ENCODE measurements at places on chromosomes 1 and 21.

DNA sequence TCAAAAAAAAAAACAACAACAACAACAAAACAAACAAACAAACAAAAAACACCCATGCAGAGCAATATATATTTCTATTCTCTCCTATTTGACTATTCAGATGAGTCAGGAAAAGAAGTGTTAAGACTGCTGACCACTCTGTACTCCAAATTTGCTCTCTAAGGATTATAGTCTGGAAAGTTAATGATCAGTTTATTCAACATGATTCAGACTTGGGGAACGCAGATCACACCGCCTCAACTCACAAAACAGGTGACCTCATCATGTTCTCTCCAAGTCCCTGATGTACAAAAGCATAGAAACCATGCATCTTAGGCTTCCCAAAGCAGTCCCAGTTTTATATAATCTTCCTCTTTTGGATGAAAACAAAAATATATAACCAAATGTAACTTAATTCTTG is 51.9 kb upstream of the PRRC2C start:
- no peak for DNase-seq

GRCh38 chr1:106049595-106049994 is 1006.9 kb upstream of the PRMT6 start:
- no peak for DNase-seq

GRCh38 chr1:216387782-216388181 is 35.5 kb downstream of the USH2A start:
- no peak for DNase-seq

GRCh38 chr1:67148516-67149178 is 13.9 kb upstream of the C1orf141 start:
- no peak for DNase-seq

DNA sequence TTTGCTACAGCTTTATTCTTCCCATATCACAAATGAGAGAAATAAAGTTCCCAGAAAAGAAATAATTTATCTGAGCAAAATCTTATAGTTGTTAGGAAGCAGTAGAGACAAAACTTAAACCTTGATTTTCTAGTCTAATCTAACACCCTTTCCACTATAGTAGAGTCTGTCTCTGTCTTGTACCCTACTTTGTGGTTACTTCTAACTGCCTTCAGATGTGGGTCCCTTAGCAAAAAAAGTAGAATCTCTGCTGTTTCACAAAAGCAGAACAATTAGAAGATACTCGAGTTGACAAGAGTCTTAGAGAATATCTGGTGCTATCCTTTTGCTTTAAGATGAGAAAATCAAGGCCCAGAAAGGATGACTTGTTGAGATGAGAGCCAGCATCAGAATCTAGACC is 48.1 kb upstream of the FGGY start:
- no peak for DNase-seq

DNA sequence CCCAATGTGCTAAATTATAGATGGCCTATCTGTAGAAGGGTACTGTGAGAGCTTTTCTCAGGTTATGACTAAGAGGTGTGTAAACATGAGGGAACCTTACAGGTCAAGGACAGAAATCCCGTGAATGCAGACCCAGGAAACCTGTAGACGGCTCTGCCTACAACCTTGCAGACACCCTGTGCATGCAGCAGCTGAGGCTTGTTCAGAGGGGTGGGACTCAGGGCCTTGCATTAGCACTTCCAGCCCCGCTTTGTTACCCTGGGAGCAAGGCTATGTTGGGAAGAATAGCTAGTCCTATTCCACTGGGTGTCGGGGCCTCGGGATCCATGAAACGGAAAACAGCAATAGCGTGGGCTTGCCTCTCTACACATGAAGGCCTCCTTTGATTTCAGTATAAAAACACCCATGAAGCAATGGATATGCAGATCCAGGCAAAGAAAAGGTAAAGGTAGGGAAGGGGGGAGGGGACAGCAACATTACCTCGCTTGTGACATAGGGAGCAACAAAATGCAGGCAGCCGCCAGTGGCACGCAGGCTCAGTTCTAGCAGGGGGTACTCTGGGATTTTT is 9.5 kb upstream of the NDUFS5 start:
- no peak for DNase-seq

DNA sequence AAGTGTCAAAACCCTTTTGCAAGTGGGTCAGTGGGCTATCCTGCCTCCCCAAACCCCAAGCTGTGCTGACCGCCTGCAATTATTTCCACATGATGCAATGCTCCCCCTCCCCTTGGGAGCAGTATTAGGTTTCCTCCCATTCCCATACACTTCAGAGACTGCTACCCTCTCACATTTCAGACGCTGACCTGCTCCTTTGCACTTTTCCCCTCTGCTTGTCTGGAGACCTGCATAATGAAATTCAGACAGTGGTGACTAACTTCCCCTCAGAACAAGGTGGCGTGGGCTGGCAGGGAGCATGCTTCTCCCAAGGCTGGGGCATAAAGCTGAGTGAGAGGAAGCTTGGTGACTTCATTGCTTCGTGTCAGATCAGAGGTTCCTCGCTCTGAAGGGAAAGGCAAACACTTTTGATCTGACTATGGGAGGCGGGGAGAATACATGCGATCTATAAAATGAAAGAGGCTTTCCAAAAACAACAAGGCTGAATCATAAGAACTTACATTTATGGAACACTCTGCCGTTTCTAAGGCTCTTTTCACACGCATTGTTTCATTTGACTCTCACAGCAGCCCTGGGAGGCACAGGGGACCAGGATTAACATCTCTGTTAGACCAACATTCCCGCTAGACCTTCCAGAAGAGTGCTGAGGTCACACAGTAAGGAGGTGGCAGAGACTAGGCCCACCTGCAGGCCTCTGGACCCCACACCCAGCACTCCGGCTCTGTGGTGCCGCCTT is 27.5 kb upstream of the ROR1 start:
- DNase-seq: no peak

DNA sequence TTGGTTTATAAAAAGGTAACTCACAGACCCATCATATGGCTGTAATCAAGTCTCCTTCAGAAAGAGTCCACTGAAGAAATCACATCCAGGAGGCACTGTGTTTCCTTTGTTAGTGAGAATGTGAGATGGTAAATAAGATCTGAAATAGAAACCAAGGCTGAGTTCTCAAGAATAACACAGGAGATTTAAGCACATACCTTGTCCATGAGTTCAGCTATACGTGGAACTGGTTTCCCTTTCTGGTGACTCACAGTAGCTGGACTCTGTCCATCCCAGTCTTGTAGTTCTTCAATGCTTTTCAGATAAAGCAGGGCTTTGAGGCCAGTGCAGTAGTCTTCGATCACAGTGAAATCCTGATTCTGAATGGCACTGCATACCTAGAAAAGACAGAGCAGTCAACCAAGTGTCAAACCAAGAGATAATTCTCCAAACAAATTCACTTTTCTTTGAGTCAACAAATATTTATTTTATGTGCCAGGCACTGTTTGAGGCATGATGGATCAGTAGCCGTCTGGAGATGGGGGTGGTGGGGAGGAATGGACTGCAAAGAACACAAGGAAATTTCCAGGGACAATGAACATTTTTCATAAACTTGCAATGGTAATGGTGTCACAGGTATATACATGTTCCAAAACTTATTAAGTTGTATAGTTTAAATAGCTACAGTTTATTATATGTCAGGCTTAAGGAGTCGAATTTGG is 471.4 kb downstream of the PTBP2 start:
- DNase-seq: no peak

DNA sequence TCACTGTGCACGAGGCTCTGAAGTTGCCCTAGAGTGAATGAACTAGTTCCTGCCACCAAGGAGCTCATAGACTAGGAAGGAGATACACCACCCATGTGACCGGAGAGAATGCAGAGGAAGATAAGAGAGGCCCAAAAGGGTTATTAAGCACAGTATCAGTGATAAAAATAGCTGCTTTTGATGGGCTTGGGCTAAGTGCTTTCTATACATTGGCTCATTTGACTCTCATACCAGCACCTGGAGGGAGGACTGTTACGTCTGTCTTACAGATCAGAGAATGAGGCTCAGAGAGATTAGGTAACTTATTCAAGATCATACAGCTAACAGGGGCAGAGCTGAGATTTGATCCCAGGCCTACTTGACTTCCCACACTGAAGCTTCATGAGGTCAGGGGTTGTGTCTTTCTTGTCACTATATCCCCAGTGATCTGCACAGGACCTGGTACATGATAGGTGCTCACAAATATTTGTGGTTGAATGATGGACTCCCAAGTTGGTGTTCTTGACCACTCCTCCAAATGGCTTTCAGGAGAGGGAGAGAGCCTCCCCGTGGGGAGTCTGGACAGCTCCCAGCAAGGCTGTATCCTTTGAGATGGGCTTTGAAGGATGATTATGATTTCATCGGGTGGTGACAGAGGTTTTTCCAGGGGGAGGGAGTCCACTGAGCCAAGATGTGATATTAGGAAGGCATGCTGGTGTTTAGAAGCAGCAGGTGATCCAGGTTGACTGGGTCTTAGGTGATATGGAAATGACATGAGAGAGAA is 14.4 kb downstream of the PPFIA4 start:
- DNase-seq: no peak

DNA sequence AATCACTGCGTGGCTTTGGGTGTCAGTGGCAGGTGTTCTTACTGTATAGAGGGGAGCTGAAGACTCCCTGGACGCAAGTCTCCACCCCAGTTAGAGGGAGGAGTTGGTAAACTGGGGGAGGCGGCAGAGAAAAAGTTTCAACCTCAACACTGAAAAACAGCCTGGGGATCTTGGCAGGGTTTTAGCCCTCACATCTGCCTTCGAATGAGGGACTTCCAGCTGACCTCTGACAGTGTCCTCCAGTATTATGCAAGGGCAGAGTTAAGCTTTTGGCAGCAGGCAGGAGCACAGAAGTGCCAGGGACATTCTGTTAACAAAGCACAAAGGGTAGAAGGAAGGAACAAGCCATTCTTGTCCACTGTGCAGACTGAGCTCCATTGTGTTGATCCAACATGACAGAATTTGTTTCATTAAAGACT is 41.2 kb upstream of the RAB4A start:
- no peak for DNase-seq

GRCh38 chr21:43937891-43938309 is 72.9 kb downstream of the AGPAT3 start:
- no peak for DNase-seq

DNA sequence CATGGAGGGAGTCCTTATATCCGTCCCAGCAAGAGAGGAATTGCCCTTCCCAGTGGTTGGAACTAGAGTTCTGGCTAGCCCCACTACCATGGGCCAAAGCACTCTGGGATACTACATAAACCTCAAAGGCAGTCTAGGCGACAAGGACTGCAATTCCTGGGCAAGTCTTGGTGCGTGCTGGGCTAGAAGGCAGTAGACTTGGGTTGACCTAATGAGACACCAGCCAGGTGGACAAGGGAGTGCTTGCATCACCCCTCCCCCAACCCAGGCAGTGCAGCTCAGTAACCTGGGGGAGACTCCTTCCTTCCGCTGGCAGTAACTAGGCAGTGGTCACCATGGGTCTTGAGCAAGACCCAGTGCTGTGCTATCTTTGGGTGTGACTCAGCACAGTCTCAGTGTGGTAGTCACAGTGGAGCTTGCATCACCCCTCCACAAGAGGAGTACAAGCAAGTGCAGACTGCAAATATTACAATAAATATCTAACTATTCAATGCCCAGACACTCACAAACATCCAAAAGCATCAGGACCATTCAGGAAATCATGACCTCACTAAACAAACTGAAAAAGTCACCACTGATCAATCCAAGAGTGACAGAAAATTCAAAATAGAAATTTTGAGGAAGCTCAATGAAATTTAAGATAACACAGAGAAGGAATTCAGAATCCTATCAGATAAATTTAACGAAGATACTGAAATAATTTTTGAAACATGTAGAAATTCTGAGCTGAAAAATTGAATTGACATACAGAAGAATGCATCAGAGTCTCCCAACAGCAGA is 84.7 kb upstream of the LYPLAL1 start:
- no peak for DNase-seq

DNA sequence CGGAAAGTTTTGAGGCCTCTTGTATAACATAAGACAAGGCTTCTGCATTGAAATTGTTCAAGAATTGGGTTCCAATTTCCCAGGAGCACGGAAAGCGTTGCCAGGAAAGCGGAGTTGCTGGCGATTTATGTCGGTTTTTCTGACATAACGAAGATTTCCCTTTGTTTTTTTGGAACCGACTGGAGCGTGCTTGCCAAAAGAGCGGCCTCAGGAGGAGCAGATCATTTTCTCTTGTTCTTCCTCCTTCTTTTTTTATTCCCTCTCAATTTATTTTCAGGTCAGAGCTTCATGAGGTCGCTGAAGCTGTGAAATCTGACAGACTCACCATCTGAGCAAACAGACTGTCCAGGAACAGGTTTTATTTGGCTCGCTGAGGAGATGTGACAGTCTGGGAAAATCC is 275.5 kb downstream of the CAMTA1 start:
- no peak for DNase-seq

GRCh38 chr1:153881751-153882150 is 41.0 kb downstream of the GATAD2B start:
- DNase-seq: no peak

- DNase-seq: no peak
Measured at GRCh38 chr1:217425422-217425821, 205.5 kb downstream of the GPATCH2 start.

- peak; percentile 80 for DNase-seq
Measured at GRCh38 chr1:174022080-174022975, at the start of gene RC3H1. Gene RC3H1 (minus strand): TSS chr1:174022357. CDS start chr1:173992985, 29,372 bp downstream.

DNA sequence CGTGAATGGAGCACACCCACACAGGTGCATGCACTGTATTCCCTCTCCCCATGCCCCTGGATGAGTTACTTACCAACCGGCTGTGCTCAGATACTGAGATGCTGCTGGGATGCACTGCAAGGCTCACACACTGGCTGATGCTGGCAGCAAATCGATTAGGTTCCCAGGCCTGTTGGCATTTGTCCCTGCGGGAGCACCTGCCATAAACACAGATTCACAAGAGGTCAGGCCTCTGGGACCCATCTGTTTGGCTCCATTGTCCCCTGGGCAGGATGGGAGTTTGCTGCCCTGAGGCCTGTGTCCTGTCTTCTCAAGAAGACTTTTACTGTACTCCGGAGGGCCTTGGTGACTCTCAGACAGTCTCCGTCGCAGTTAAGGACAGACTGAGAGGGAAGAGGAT is 145.4 kb downstream of the PLXNA2 start:
- no peak for DNase-seq

DNA sequence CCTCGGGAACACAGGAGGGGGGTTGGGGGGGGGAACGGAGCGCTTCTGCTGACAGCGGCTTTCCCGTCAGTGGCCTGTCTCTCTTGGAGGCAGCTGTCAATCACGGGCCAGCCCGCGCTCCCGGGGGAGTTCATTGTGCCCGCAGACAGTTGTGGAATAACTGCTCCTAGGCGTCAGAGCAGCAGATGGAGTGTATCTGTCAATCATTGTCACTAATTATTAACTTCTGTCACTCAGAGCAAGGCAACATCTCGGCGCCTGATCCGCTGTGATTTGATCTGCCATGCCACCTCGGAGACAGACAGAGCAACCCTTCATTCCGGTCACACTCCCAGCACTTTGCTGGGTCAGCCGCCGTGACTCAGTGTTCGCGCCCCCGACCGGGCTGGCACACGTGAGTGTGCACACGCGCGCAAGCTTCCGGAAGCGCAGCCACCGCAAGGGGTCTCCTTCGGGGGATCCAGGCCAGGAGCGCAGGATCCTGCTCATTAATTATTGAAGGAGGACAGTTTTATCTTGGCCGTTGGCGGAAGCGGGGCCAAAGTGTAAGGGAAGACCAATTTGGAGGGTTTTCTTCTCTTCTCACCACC is 75.8 kb downstream of the RRAGC start:
- DNase-seq: no peak

Data from stimulated activated naive CD4-positive, alpha-beta T cell (primary cell).